Stimulated activated CD8-positive, alpha-beta memory T cell treated with anti-CD3 and anti-CD28 coated beads, Interleukin-7, amount 100 ng/mL, for 4 hours (primary cell): ENCODE measurements at places on chromosomes 12 and 14.

- no peak for DNase-seq
These were observed 681.4 kb upstream of the FBXO33 start for GRCh38 chr14:40113671-40114070.

GRCh38 chr12:52132754-52133161 lies 53.3 kb downstream of the SMIM41 start:
- no peak for DNase-seq

DNA sequence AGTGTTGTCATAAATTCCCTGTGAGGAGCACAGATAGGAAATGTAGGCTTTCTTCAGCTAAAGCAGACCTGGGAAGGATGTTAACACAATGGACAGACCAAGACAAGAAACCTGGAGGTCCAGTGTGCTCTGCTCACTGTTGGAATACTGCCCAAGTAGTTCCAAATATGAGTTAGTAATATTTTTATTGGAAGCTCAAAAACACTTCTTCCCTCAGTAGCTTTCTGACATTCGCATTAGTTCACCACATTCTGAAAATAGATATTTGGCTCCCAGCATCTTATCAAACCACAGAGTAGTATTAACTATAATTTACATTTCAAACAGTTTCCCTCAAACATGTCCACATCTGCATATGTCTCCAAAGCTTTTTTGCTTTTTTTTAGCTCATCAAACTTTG lies 74.8 kb upstream of the PYGL start:
- no peak for DNase-seq

DNA sequence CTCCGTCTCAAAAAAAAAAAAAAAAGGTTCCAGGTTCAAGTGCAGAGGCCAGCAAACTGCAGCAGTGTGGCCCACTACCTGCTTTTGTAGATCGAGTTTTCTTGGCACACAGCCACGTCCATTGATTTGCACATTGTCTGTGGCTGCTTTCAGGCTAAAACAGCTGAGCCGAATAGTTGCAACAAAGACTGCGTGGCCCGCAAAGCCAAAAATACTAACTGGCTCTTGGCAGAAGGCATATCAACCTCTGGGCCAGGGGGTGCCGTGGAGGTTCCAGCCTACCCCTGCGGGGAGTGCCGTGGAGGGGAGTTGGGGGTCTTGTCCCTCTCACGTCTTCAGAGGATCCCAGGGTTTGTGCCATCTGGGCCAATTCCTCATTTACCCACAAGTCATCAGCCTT lies 170.1 kb downstream of the ADGRD1 start:
- no peak for DNase-seq

DNA sequence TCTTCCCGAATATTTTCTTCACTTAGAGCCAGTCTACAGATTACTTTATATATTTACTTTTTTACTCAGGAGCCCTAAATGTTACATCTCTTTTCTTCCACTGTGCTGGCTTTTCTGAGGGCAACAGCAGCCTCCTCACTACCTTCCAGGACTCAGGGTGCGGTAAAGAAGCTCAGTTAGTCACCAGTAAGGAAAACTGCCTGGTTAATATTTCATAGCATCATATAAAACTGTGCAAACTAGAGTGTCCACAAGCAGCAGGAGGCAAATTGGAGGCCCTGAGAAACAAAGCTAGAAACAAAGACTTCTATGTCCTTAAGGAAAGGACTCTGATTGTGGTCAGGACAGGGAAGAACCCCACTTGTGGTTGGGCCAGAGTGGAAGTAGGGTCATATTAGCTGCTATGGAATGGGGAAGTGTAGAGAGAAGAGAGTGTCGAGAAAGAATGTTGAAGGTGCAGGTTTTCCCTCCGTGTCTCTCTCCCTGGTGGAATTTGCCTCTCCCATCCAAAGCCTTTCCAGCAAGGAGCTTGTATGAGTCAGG lies 220.1 kb downstream of the SLC15A4 start:
- no peak for DNase-seq

DNA sequence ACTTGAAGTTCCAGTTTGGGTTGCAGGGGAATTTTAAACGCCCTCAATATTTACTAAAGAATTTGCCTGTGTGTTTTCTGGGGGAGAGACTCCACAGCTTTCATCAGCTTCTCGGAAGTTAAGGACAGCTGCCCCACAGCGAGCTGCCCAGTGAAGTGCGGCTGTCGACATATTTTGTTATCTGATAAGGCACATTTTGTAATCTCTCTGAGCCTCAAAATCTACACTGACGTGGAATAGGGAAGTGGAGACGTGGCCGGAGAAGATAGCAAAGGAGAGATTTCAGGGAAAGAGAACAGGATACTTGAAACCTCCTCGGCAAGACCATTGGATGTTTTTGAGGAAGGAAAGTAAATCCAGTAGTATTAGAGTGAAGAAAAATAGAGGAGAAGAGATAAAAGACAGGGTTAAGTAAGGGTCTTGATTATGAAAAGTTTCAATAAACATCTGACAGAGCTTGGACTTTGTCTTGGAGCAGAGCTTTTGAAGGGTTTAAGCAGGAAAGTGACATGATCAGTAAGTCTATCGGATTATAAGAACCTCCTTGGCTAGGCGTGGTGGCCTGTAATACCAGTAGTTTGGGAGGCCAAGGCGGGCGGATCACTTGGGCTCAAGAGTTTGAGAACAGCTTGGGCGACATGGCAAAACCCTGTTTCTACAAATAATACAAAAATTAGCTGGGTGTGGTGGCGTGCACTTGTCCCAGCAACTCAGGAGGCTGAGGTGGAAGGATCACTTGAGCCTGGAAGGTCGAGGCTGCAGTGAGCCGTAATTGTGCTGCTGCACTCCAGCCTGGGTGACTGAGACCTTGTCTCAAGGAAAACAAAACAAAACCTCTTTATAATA lies 1.1 kb downstream of the POLR3B start:
- DNase-seq = no peak

- DNase-seq = no peak
These were observed 859.8 kb downstream of the FSCB start for GRCh38 chr14:43647302-43647701.

DNA sequence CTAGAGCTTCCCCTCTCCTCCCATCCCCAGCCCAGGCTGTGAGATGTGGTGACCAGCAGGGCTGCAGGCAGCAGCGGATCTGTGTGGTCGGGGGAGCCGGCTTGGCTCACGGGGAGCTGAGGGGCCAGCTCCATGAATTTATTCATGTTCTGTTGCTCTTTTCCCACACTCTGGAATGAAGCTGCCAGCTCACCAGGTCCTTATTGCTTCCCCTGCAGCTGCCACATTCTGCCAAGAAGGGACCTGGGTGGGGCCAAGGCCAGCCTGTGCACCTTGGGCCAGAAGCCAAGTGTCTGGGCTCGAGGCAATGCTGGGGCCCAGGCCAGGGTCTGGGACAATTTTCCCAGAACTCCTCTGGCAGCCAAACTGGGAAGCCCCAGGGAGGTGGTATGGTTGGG lies 2.5 kb upstream of the C1QL4 start:
- no peak for DNase-seq

DNA sequence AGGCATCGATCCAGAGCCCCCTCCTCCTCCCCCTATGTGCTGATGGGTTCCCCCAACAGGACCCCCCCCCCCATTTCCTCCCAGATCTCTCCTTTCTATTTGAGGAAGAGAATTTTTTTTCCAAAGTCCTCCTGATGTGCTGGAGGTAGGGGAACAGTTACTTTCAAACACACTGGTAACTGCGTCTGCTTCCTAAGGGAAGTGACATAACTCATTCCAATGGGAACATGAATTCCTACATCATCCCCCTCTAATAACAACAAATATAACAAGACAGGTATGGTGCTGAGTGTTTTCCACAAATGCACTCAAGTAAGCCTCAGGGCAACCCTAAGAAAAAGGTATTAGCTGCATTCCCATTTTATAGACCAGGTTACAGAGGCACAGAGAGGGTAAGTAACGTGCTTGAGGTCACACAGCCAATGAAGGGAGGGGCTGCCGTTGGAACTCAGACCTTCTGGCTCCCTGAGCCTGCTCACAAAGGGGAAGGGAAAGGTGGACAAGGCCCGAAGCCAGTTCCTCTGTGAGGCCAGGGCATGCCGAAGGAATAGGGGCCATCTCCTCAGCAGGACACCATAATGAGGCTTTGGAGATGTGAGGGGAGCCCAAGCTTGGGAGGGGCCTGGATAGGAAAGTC lies 121.1 kb upstream of the NCOR2 start:
- no peak for DNase-seq

DNA sequence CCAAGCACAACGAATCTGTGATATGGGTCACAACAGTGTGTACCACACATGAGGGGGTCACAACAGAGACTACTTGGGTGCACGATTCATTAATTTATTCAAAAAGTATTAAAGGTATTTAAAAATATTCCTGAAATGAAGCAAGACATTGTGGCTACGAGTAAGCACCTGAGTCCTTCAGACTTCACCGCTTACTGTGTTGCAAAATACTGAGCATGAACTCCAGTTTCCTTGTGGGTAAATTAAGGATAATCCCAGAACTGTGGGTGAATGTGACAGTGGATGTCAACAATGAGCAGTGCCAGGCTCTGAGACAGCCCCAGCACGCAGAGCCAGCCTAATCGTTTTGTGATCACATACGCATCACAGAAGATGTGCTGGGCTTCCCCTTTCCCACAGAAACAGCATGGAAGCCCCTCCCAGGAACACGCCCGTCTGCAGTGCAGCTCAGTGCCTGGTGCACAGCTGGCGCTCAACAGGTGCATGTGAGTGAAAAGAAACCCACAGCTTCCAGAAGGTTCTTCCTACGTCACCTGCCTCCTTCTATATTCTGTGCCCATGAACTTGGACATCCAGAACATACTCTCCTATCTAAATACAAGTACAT lies 29.1 kb downstream of the CDC42BPB start:
- no peak for DNase-seq

DNA sequence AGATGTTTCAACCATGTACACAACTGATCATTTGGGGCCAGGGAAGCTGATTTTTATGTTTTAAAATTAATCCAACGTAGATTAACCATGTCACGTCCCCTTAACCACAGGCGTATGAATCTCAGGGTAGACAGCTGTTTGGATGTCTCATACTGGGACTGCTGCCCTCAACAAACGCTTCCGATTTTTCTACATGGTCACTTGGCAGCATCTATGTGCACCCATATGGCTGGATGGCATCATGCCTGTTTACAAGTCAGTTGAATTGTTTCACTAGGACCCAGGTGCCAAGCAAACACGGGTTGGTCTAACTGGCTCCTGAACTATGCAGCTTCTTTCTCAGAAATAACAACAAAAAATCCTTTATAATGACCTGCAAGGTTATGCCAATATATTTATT lies 393.8 kb downstream of the NPAS3 start:
- DNase-seq = no peak

DNA sequence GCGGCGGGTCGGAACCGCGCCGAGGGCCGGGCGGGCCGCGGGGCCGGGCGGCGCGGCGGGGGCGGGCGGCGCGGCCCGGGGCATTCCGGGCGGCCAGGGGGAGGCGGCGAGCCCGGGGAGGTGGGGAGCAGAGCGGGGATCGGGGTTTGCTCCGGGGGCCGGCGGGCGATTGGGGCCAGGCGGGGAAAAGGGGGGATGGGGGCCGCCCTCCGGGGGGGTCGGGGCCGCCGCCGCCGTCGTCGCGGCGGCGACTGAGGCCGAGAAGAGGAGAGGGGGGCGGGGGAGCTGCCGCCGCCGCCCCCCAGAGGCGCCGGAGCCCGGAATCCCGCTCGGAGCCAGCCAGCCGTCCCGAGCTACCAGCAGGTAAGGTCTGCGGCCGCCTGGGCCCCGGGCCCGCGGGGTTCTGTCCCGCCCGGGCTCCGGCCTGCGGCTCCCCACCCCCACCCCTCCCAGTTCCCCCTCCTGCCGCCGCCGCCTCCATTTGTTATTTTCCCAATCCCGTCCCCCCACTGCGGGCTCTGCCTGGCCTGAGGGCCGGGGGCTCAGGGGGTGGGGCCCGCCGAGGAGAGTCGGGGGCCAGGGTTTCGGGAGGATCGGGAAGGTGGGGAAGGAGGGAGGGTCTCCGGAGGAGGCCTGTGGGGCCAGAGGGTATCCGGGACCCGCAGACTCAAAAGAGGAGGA lies 403 bp downstream of the ATN1 start:
- DNase-seq = no peak

GRCh38 chr12:43336962-43337555 lies 214.9 kb downstream of the ADAMTS20 start:
- no peak for DNase-seq

DNA sequence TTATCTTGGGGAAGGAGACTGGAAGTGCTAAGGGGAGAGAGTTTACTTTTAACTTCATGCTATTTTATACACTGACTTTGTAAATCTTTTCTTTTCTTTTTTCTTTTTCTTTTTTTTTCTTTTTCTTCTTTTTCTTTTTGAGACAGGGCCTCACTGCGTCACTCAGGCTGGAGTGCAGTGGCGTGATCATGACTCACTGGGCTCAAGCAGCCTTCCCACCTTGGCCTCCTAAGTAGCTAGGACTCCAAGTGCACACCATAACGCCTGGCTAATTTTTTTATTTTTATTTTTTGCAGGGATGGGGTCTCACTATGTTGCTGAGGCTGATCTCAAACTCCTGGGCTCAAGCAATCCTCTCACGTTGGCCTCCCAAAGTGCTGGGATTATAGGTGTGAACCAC lies 294.6 kb upstream of the PRICKLE1 start:
- DNase-seq = no peak

- no peak for DNase-seq
These were observed 7.7 kb downstream of the CLBA1 start for GRCh38 chr14:104993306-104993705.

DNA sequence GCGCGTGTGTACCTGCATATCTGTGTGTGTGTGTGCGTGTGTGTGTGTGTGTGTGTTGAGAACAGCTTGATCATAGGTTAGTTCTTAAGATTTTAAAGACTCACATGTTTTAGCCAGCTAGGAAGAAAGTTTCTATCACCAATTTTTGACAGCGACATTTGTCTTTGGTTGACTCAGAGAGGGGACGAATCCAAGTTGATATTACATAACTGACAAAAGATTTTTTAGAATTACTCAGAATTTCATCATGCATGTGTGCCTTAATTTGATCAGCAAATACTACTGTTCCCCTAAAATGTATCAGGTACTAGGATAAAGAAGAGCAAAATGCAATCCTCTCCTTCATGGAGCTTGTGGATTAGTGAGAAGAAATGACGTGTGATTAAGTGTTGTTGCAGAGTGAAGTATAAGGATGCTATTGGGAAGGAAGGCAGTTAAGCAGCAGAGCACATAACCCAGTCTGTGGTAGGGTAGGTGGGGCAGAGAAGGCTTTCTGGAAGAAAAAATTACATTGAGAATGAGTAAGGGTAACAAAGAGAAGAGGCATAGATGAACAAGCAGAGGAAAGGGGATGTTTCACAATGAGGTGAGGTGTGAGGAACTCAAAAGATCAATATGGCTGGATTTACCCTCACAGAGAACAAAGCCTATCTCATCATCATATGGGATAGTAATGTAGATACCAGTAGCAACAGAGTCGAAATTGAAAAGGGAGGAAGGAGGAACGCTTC lies 77.5 kb downstream of the ELK3 start:
- DNase-seq = no peak

GRCh38 chr12:22860926-22861325 lies 236.0 kb downstream of the ETNK1 start:
- no peak for DNase-seq

GRCh38 chr12:62724947-62725451 lies 210.0 kb downstream of the PPM1H start:
- no peak for DNase-seq
